ENCODE measurements at places on chromosomes 1 and 21.

DNA sequence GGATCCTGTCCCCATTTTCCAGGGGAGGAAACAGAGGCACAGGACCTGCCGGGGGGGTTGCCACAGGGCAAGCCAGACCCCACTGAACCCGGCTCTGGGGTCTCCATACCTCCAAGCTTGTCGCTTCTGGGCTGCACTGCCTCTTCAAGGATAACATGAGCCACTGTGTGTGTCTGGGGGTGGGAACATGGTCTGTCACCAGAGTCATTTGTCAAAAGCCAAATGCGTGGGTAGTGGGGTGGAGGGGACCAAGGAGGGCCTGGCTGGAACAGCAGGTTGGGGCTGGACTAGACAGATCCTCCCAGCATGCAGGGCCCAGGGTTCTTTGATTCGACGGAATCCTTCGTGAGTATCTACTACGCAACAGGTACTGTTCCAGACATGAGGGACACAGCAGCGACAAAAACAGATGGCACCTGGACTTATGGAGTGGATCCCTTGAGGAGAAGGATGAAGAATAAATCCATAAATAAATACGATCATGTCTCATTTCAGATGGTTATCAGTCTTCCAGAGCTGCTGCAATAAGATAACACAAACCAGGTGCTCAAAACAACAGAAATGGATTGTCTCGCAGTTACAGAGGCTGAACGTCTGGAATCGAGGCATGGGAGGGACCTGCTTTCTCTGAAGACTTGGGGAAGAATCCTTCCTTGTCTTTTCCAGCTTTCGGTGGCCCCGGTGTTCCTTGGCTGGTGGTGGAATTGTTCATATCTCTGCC, 28.7 kb downstream of the C1QB start:
- DNase-seq = no peak

GRCh38 chr1:208254862-208255261, 10.7 kb upstream of the PLXNA2 start:
- DNase-seq = no peak

DNA sequence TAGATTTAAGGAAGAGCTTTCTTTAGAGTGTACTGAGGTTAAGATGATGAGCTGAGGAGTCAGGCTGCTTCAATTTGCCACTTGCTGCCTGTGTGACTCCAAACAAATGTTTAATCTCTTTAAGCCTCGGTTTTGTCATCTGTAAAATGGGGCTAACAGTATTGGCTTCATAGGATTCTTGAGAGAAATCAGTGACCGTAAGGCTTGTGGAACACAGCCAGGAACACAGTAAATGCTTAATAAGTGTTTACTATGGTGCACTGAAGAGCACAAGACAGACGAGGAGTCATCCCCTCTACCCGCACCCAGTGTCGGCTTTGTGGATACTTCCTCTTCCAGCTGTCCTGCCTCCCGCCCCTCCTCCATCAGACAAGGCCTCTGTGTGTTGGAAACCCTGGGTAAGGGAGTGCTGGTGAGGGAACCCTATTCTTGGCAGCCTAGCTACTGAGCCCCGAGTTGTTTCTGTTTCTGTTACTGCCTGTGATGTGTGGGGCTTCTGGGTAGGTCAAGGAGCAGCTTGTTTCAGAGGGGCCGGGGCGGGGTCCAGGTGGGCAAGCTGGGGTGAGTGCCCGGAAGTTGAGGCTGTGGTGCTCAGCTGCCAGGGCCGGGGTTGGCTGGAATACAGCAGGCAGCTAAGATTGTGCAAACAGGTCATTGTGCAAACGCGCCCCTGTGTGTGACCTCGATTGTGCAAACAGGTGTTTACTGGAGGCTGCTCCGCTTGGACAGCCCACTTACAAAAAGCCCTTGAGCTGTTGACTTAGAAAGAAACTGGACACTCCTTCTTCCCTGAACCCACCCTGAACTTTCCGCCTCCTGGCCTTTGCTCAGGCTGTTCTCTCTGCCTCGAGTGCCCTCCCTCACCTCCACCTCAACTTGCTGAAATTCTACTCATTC, 4.0 kb upstream of the CSF3R start:
- DNase-seq = no peak

GRCh38 chr1:56456435-56457101, 122.8 kb downstream of the PLPP3 start:
- no peak for DNase-seq

GRCh38 chr1:45722809-45723208, 27.6 kb downstream of the IPP start:
- DNase-seq = no peak

DNA sequence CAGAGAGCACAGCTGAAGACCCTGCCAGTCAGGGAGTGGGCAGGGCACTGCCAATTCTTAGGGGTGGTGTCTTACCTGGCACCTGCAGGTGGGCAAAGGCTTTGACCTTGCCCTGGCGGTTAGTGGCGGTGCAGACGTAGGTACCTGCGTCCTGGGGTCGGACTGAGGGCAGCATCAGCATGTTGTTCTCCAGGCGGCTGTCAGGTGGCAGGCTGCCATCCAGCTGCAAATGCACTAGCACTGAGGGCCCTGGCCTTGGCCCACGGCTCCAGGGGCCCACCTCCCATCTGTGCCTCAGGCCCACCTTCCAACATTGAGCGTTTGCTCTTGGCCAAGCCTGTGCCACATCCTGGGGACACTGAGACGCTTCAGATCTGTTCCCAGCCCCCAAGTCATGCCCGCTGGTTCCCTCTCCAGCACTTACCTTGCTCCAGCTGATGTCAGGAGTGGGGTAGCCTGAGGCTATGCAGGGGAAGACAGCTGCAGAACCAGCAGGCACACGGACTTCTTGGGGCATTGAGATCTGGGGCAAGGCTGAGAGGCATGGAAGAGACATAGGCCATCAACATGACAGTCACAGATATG, 21.4 kb downstream of the LDLRAD2 start:
- DNase-seq = no peak

GRCh38 chr1:203870245-203870644, 8.8 kb downstream of the SNRPE start:
- no peak for DNase-seq

GRCh38 chr1:192584866-192585265, 9.3 kb downstream of the RGS1 start:
- DNase-seq = no peak

DNA sequence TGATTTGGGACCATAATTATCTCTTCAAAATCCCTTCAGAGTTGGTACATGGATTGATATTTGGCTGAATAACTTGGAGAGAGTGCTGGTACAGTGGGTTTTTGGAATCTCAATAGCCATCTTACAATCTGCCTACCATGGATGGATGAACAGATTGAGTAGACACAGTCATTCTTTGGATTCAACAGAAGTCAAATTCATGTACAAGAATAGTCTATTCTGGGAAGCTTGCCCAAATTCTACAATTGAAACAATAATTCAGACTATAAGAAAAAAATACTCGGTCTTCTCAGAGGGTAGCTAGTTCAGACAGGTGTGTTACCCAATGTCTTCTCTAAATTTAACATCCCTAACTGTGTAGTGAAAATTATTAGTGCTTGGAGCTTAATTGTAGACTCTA, 574.0 kb downstream of the LRRIQ3 start:
- no peak for DNase-seq

DNA sequence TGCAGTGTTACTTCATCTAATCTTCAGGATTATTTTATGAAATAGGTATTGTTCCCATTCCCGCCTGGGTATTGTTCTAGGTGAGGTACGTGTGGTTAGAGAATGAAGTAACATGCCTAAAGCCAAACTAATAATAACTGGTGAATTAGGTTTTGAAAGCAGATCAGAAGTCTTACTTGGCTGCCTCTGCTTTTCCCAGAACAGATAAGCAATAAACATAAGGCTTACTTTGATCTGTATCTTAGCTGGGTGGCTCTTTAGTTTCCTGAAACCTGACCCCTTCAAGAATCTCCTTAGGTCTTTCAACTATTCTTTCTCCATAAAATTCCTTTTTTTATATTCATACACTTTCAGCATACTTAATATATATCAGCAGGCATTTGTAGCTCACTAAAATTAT, 65.3 kb downstream of the VAV3 start:
- DNase-seq = no peak

DNA sequence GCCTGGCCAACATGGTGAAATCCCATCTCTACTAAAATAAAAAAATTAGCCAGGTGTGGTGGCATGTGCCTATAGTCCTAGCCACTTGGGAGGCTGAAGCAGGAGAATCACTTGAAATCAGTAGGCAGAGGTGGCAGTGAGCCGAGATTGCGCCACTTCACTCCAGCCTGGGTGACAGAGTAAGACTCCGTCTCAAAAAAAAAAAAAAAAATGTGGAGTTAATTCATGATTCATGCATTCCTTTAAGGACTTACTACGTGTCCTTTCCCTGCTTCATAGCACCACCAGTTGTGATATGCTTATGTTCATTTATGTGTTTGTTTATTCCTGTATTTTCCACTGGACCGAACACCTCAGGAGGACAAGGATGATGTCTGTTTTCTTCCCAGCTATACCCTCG, 12.7 kb upstream of the PRELP start:
- no peak for DNase-seq

GRCh38 chr1:55713516-55713915, 498.4 kb upstream of the USP24 start:
- DNase-seq = no peak

DNA sequence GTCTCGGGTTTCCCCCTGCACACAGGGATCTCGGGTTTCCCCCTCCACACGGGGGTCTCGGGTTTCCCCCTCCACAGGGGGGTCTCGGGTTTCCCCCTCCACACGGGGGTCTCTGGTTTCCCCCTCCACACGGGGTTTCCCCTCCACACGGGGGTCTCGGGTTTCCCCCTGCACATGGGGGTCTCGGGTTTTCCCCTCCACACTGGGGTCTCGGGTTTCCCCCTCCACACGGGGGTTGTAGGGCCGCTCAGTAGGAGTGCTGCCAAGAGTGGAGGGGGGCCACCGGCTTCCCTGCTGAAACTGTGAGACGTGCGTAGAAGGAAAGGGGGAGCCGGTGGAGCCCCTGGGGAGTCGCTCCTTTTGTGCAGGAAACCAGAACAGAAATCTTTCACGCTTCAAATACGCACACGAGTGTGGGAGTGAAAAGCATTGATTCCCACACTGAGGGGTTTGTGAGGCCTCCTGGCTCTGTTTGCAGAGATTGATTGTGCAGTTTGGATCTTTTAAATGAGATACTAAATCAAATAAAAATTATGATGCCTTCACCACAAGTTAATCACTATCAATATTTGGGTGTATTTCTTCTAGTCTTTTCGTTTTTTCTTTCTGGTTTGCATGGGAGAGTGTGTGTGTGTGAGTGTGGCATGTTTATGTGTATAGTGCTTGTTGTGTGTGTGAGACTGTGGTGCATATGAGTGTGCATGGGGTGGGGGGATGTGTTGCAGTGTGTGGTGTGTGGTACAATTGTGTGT, 54.3 kb upstream of the TRAPPC10 start:
- no peak for DNase-seq

DNA sequence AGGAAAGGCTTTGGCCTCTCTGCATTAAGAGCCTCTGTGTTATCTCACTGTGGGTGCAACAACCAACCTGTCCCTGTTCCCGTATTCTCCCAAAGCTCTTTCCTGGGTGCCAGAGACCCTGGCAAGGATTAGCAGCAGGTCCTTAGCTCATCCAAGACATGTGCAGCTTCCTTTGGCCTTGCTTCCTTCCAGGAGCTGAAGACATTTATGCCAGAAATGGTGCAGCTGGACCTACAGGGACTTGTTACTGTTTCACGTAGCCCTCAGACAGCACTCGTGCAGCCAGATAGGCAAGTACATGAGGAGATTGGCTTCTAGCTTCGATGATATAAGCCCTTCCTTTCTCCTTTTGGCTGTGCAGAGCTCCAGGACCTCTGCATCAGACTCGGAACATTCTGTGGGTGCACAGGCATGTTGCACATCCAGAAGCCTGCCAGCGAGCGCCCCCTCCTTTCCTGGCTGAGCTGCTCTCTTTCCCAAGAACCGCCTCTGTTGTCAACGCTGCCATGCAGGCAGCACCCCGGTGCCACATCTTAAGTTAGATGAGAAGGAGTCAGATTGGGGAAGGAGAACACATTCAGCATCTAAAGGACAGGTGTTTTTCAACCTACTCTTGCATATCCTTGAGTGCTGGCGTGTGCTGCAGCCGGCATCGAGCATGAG, 284.5 kb upstream of the PLXNA2 start:
- no peak for DNase-seq

- no peak for DNase-seq
These were observed 186.8 kb downstream of the LTN1 start for GRCh38 chr21:28805885-28806284.

DNA sequence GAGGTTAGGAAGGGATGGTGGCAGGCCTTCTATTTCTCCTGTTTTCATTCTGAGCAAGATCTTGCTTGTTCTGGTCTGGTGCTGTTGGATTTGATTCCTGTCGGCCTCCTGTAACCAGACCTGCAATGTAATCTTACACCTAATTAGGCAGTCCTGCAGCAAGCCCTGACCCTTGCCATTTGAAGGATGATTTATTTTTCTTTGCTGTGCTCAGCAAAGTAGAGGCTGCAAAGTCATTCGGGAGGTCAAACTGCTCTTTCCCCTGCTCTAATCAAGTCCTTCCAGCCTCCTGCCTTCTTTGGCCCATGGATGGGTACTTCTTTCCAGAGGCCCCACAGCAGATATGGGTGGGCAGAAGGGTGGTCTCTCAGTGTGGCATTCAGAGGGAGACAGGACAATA, 417.7 kb upstream of the USP24 start:
- DNase-seq = peak; percentile 1

DNA sequence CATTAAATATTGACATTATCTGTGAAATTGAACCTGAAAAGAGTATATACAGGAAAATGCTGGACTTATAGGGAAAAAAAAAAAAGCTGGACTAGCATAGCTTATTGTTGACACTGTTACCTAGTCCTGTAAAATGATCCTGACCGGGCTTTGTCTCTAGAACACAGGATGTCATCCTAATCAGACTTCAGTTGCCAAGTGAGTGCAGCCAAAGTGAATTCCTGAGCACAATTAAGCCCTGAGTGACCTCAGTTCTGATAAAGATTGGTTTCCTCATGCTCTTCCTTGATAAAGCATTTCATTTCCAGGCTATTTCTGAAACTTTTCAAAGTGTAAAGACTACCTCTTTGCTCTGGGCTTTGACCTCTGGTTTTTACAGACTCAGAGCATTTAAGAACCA, 19.8 kb downstream of the SELP start:
- peak; percentile 1 for DNase-seq

GRCh38 chr1:186730951-186731729, 50.9 kb upstream of the PTGS2 start:
- no peak for DNase-seq

Data from neuronal stem cell (in vitro differentiated cells).